ENCODE measurements at places on chromosomes 12 and 14.

DNA sequence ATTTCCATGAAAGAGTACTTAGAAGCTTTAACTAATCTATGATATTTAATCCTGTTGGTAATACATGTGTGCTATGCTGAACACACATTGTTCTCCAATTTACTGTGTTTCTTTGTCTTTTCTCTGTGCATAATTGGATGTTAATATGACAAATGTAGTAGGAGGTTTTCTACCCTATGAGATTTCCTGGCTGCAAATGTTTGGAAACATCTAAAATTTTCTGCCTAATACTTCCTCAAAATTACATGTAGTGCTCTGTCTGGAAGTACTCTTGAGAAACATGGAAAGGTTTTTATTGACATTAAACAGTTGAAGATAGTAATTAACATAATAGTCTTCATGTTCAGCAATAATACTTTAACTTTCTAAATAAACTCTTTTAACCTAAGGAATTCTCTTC, 213.0 kb downstream of the KITLG start:
- no peak for DNase-seq

- DNase-seq = no peak
Observed at GRCh38 chr12:52401526-52401925, 4.6 kb downstream of the KRT82 start.

DNA sequence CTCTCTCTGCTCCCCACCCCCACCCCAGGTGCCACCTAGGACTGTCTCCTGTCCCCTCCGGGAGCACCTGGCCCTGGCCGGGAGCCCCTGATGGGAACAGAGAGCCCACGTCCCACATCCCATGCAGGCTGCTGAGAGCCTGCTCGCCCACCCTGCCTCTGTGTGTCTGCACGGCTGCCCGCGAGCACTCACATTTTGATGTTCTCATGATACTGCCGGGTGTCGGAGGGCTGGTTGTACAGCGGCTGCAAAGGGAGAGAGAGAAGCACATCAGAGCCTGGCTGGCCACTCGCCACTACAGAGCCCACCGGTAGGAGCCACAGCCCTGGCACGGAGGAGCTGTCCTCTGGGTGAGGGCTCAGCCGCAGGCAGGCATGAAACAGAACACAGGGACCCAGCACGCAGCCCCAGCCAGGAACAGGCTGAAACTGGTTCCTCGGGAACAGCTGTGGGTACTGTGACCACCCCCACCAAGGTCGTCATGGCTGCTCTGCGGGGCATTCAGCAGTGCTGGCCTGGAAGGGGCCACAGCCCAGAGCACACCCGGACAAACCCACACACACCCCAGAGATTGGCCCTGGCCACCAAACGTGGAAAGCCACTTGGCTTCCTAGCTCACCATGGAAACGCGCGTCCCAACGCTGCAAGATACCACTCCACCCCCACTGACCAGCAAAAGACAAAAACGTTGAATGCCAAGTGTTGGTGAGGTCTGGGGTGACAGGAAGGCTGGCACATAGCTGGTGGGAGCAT, 117.6 kb downstream of the NCOR2 start:
- no peak for DNase-seq

DNA sequence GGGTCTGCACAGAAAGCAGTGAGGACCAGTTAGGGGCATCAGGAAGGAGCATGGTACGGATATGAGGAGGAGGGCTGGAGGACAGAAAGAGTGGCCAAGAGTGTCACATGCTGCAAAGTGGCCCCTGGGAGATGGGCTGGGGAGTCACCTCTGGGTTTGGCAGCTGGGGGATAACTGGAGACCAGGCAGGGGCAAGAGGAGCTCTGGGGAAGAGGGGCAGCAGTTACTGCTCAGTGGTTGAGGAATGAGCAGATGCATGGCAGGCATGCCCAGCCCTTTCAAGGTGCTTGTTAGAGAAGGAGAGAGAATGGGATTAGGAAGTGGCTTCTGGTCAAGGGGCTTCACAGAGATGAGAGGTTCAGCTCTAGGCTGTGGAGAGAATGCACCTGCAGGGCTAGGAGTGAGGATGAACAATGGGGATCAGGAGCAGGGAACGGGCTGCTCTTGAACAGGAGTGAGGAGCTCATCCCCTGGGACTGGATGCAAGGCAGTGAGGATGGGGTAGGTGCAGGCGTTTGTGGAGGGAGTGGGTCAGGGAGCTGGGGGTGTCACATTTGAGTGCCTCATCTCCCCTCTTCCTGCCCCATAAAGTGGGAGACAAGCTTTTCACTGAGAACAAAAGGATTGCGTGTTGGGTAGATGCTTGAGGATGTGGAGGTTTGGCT, 127.5 kb downstream of the PAPOLA start:
- DNase-seq = no peak

DNA sequence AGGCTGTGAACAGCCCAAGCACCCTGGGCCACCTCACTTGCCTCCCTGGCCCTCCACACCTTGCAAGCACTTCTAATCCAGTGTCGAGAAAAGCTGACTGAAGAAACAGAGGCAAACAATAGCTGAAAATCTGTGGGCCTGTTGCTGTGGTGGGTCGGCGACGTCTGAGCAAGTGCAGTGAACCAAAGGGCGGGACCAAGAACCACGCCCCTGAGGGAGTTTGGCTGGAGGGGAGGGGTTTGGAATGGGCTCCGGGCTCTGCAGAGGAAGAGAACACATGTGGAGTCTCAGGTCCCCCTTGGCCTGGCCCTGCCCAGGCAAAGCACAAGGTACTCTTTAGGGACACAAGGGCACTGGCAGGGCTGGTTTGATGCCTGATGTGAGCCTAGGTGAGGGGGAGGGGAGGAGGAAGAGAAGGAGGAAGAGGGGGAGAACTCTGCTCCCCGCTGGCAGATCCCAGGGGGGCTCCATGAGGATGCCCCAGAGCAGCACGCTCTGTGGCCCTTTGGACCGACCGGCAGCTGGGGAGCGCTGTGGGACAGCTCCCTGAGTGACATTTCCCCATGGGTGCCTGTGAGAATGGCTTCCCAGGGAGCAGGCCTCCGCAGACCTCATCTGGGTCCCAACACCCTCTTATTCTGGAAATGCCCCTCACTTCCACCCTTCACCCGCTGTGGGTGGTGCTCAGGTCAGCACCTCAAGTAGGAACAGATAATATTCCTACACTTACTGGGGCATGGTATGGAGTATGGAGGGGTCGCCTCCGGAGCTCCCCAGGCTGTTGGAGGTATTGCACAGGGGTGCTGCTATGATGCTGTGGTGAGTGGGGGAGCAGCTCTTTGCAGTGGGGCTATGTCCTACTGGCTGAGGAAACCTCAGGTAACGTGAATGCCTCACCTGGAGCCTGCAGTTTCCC, 85.5 kb downstream of the CPSF2 start:
- no peak for DNase-seq

GRCh38 chr14:65805113-65805473, 392.6 kb downstream of the FUT8 start:
- DNase-seq = no peak

GRCh38 chr14:102333795-102334705, 14.5 kb downstream of the ZNF839 start:
- no peak for DNase-seq

GRCh38 chr14:73995977-73996378, 23.1 kb downstream of the ENTPD5 start:
- no peak for DNase-seq

- no peak for DNase-seq
Observed at GRCh38 chr14:42335918-42336317, 729.2 kb downstream of the LRFN5 start.

GRCh38 chr14:59060841-59061240, 127.6 kb upstream of the DAAM1 start:
- DNase-seq = no peak

GRCh38 chr12:106138357-106138632, 459 bp downstream of the NUAK1 start:
- DNase-seq = no peak

GRCh38 chr14:60204843-60205774, 39.9 kb upstream of the DHRS7 start:
- no peak for DNase-seq

DNA sequence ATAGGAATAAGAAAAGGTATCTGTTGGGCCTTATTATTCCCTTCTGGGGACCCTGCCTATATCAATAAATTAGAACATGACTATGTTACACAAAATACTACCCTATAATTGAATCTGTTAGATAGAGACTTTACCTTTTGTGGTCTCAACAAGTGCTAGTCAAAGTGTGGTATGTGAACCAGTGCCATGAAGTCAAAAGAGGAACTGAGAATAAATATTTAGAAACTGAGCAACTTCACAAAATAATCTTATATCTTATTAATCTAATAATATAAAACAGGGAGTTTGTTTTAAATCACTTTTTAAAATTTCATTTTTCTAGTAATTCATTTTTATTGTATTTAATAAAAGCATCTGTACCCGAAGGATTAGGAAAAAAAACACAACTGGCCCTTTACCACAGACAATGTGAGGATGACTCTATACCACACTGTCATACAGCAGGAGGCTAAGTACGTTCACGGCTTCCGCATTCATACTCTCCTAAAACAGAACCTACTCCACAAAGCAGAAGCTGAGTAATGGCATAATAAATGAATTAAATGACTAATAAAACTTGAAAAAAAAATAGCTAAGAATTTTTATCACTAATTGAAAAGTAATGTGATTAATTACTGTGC, 42.1 kb downstream of the SEC23A start:
- no peak for DNase-seq

DNA sequence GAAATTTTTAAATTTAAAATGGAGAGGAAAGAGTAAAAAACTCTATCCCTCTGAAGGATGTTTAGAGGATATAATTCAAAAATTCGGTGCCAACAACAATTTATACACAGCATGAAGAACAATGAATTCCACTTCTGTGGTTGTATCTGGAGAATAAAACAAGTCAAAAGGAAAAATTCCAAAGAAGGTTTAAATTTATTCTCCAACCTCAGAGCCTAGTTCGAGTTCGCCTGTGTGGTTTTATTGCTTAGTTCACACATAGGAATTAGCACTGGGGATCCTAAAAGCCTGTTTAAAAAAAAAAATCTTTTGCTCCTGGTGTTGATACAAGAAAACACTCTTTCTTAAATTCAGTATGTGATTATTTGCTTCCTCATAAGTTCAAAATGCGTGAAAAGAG, 79.2 kb downstream of the LLPH start:
- DNase-seq = no peak

DNA sequence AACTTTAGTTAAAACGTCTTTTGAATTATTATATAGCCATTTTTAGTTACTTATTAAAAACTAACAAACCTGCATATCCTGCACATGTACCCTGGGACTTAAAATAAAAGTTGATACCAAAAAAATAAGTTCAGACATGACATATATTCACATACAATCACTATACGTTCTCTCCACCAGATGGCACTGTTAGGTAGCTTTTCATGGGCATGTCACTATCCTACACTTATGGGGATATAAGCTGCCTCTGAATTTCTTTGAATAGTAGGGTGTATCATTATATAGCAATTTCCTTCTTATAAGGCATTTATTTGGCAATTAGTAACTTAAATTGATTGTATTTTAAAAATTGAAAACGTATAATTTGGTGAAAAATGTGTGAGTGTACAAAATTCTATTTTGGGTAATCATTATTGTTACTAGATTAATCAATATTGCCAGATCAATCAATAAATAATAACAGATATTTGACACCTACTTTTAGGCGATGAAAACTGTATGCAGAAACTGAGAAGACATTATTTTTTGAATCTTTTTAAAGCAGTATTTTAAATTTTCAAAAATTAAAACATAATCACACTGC, 31.8 kb upstream of the OR10A7 start:
- peak; percentile 48 for DNase-seq

DNA sequence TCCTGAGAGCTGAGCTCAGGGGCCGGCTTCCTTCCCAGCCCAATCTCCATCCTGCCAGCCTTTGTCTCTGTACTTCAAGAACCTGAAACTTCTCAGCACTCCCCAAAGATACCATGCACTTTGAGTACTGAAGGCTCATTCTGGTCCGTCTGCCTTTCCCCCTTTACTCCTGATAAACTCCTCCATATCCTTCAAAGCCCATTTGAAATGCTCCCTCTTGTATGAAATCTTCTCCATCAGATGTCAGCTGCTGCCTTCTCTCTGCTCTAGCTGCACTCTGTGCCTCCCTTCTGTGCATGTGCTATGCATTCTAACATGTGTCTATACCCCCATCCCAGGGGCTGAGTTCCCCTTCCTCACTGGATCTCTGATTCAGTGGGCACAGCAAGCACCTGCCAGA, 52.1 kb downstream of the PITPNM2 start:
- DNase-seq = no peak

- DNase-seq = no peak
Observed at GRCh38 chr12:6612247-6612646, 5.1 kb upstream of the CHD4 start.

DNA sequence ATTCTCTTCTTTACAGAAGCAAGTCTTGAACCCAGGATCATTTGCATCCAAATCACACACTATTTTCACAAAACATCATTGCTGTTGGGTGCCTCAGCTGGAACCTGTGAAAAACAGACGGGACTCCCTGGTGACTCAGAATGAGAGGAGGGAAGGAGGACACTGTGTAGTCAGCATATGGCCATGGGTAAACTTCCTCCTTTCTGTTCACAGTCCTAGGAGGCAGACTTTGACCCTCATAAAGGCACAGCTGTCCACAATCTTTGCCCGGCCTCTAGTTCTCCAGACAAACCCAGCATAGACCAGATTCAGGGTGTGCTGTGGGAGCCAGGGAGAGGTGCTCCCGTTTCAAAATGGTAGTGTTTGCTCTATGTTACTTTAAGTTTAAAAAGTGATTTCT, 62.0 kb downstream of the DYRK2 start:
- DNase-seq = no peak

DNA sequence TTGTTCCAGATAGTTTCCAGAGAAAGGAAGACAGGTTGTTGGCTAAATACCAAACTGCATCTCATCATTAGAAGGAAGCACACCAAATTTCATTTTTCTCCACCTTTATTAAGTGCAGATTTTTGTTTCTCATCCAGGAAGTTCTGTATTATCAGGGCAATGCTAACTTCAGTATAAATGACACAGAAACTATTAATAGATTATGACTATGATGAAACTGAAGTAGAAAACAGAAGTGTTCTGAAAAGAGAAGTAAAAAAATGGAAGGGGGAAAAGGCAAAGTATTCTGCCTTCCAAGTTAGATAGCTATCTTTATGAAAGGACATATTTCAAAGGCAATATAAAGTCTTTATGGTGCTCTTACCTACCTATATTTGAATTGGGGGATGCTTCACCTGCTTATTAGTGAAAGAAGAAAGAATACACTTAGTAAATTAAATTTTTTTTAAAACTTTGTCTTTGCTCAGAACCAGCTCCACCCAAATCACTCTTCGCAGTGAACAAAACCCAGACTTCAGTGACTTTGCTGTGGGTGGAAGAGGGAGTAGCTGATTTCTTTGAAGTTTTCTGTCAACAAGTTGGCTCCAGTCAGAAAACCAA, 223.9 kb downstream of the PTPRO start:
- DNase-seq = no peak

GRCh38 chr12:18424857-18425256, 163.5 kb downstream of the PIK3C2G start:
- DNase-seq = no peak

GRCh38 chr12:108076556-108076955, 52.5 kb upstream of the WSCD2 start:
- DNase-seq = no peak

- no peak for DNase-seq
Observed at GRCh38 chr14:54803926-54804537, 98.6 kb downstream of the GCH1 start.
